ENCODE measurements at places on chromosomes 7 and 10. TPM values are rescaled to one million over a fixed set of nuclear protein-coding genes. Genes with fewer than 3 reads are reported as not detected.

PDE6C gene
- not detected for total RNA-seq

MBLAC1 gene
- total RNA-seq = 2.7 TPM

UROS gene
- 68.5 TPM for total RNA-seq

HOXA1 gene
- total RNA-seq = 0.26 TPM

KLLN gene
- 0.56 TPM for total RNA-seq

SP8 gene
- not detected for total RNA-seq

Data from left cardiac atrium (tissue), 4 donors.